ENCODE measurements at places on chromosomes 5 and 9. TPM values are rescaled to one million over a fixed set of nuclear protein-coding genes. Genes with fewer than 3 reads are reported as not detected.

The DHX29 gene
- 17.9 TPM for total RNA-seq

The MCTP1 gene
- 2.7 TPM for total RNA-seq

The TTC23L gene
- total RNA-seq: 0.20 TPM

The NR2F1-AS1 gene
- total RNA-seq: not detected

The DAB2 gene
- total RNA-seq: 0.47 TPM

The PLCXD3 gene
- not detected for total RNA-seq

The STPG3 gene
- total RNA-seq: not detected

GRCh38 chr5:32839106-32839505 lies 128.0 kb downstream of the NPR3 start:
- no peak for DNase-seq

DNA sequence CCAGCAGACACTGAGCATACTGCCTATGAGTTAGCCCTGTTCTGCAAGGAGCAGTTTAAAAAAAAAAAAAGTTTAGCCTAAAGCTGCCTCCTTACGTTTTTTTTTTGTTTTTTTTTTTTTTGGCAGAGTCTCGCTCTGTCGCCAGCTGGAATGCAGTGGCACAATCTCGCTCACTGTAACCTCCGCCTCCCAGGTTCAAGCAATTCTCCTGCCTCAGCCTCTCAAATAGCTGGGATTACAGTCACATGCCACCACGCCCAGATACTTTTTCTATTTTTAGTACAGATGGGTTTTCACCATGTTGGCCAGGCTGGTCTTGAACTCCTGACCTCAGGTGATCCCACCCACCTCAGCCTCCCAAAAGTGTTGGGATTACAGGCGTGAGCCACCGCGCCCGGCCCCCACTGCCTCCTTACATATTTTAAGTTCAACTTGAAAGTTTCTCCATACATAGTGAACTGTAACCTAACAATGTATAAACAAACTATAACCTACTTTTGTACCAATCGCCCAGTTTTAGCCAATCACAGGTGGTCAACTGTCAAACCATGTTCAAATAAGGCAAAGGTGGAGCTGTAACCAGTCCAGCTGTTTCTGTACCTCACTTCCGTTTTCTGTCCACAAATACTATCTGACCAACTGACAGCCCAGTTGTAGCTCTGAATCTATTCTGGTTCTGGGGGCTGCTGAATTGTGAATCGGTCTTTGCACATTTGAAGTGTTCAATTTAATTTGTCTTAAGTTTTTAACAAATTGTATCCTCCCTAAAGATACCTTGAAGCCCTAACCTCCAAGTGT lies 17.1 kb downstream of the GKAP1 start:
- DNase-seq: no peak

GRCh38 chr5:16574789-16575721 lies 41.7 kb downstream of the RETREG1 start:
- no peak for DNase-seq

GRCh38 chr5:157955541-157956172 lies 96.7 kb upstream of the CLINT1 start:
- DNase-seq: no peak

DNA sequence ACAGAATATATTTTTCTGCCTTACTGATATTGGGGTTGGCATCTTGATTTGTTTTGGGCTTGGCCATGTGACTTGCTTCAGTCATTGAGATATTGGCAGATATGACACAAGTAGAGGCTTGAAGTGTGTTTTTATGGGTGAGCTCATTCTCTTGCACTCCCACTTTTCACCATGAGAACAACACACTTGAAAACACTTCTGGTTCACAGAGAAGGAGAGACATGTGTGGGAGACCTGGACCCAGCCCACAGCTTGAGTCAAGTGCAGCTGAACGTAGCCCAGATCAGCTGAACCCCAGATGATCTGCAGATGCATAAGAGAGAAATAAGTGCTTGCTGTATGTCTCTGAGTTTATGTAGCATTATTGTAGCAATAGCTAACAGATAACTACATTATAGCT lies 155.4 kb downstream of the SEMA6A start:
- DNase-seq: no peak

DNA sequence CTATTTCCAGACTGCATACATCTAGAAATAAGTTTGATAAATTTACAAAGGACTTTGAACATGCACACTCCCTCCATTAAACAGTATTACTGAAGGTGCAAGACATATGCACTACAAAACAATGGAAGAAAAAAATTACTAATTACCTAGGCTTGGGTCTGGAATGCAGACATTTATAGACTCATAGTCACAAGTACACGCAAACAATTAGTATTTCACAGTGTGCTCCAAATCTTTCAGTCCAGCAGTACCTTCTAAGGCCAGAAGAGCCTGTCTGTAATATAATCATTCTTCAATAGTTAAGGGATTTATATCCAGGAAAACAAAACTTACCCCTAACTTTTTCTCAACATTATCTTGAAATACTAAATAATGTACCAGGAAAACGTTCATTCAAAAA lies 11.2 kb downstream of the RICTOR start:
- no peak for DNase-seq

DNA sequence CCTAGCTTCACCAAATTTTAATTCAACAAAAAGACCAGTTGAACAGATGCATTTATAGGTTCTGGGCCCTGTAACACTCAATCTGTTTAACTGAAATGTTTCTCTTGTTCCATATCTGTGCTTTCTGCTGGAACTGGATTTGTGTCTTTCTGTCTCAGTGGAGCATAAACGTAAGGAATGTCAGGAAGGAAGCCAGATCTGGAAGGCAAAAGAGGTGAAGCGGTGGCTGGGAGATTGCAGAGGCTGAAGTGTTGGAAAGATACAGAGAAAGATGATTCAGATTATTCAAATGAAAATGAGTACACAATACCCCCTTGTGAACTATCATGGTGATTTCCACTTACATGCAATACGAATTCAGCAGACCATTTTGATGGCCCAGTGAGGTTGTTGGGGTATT lies 406.8 kb downstream of the BRINP1 start:
- DNase-seq: no peak

GRCh38 chr5:12125895-12126294 lies 221.6 kb upstream of the CTNND2 start:
- DNase-seq: no peak

DNA sequence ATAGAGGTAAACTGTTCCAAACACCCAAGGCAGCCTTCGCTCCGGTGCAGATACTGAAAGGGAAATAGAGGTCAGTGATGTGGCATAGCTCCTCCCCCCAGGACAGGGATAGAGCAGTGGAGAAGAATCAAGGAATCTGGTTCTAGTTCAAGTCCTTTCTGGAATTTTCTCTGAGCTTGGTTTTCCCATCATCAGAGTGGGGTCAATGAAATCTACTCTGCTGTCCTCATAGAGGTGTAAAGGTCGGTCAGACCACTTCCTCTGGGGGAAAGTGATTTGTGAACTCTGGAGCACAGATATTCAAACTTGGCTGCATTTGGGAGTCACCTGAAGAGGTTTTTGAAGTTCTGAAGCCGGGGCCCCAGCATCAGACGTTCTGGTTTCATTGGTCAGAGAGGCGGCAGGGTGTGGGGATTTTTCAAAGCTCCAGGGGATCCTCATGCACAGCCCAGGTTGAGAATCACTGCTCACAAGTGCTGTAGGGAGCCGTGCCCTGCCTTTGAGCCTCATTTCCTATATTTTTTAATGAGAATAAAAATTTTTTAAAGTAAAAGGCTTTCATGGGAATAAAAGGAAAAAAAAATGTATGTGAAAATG lies 105.7 kb upstream of the RAD23B start:
- no peak for DNase-seq

GRCh38 chr5:169697976-169698375 lies 60.9 kb downstream of the DOCK2 start:
- no peak for DNase-seq

DNA sequence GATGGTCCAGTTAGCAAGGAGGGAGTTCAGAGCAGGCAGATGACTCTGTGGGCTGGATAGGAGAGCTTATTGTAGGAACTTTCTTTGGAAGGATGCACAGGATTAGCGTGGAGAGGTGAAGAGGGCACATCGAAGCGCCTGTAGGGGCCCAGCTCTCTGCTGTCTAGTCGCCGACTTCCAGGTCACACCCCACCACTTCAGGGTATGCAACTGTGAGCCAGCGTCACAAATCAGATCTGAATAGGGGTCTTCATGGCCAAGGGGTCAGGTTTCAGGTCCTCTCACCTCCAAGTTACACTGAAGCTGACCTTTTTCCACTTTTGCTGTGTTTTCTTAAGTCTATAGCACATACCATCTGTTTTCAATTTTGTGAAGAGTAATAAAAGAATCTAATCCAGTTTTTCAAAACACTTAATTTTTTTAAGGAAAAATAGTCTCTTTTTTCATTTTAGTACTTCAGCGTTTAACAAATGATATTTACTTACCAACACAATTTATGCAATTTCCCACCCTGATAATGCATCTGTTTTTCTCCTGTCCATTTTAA lies 364.2 kb upstream of the CLINT1 start:
- no peak for DNase-seq

DNA sequence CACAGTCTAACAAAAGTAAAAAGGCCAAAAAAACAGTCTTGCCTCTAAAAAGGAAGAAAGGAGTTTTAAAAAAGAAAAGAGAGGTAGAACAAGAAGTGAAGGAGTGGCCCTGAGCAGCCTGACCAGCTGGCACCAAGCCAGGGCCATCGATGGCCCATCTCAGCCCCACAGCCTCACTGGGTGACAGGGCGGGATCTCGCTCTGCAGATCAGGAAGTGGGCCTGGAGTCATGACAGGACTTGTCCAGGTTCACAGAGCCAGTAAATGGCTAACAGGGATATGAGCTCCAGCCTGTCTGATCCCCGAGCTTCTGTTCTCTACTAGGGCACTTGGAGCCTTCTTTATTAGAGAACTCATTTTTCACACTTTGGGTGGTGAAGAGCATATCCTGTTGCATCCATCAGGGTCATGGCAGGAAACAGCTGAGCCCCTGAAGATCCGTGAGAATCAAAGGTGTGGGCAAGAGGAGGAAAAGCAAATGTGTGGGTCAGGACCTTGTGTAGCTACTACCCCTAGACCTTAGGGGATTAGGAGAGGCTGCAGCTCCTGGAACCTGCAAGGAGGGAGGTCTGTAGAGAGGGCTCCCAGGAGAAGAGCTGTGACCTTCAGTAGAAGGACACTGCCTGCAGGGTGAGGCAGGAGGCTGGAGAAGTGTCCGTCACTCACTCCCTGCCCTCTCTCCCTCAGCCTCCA lies 299.0 kb upstream of the MSX2 start:
- DNase-seq: no peak

GRCh38 chr5:54643685-54644106 lies 126.1 kb downstream of the SNX18 start:
- DNase-seq: no peak

DNA sequence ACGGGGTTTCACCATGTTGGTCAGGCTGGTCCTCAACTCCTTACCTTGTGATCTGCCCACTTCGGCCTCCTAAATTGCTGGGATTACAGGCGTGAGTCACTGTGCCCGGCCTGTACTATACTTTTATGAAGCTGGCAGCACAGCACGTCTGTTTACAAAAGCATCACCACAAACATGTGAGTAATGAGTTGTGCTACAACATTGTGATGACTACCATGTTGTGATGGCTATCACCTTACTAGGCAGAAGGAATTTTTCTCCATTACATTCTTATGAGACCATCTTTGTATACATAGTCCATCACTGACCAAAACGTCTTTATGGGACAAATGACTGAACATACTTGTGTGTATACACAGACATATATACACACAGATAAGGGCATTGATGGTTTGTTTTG lies 1019.0 kb downstream of the CDH18 start:
- no peak for DNase-seq

- DNase-seq: no peak
Measured at GRCh38 chr5:93746406-93747056, 5.1 kb upstream of the POU5F2 start.

DNA sequence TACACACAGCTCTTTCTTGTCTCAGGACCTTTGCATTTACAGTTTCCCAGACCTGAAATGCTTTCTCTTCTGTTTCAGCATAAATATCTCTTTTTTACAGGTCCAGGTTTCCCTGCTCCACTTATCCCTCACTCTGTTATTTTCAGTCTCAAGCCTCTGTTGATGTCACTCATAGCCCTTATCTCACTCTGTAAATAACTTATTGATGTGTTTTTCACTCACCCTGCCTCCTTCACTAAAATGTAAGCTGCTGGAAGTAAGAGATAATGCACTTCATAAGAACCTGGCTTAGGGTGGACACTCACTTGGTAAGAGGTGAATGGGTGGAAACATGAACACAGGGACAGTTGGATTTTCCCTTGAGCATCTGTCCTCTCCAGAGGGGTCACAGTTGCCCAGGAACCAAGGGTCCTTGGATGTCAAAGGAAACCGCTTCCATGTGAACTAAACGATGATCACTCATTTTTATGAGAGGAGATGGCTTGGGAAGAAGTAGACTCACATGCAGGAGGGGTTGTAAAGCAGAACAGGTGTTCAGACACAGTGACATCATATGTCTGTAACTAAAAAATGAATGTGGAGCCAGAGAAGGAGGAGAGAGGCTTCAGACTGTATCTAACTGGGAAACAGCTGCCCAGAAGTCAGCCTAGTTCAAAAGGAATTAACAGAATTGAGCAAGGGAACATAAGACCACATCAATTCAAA lies 5.5 kb upstream of the HTR4 start:
- DNase-seq: no peak

- DNase-seq: no peak
Measured at GRCh38 chr5:2740051-2740875, 11.2 kb downstream of the IRX2 start.

DNA sequence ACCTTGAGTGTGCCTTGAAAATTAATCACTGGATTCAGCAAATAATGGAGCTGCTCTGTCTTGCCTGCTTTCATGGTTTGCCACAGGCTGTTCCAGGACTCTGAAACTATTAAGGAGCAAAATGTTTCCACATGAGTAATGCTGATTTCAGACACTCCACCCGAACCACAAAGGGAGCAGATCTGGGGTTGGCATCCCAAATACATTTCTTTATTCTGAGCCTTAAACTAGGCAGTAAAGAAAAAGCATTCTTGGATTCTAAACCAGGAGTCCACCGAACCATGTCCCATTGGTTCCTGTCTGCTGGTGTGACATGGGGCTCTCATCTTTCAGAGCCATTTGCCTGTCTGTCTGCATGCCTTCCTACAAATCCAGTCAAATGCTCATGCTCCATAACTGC lies 10.1 kb upstream of the C1QTNF3 start:
- no peak for DNase-seq

DNA sequence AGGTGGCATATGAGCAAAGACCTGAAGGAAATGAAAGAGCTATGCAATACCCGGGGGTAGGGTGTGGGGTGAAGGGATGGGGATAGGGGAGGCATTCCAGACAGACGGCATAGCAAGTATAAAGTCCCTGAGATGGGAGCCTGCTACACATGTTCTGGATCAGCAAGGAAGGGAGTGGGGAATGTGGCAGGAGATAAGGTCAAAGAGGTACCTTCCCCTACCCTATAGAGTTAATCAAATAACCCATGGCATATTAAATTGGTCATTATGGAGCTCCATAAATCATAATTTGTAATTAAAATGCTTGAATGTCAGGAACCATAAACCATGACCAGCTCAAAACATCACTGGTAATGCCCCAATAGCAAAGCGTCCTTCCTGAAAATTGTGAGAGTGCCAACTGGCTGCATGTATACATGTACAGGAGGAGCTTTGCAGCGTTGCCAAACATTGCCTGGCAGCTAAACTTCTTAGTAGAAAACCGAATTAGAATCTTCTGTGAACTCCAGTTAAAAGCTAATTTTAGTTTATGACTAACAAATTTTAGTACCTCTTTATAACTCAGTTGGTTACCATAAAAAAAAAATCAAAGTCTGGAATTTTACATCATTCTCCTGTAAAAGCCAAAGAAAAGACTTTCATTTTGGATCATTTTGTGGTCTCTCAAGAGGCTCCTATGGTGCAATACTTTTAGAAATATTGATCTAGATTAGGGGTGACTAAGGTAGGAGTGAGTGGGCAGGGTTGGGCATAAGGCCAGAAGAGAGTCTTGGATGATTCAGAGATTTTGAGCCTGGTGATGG lies 4.7 kb downstream of the DNAI1 start:
- DNase-seq: no peak

- no peak for DNase-seq
Measured at GRCh38 chr9:34151398-34151797, 24.9 kb upstream of the DCAF12 start.

Data from CD4-positive, alpha-beta T cell (primary cell).